NCI-H1417 (cell line): ENCODE measurements at places on chromosomes 2 and 18.

DNA sequence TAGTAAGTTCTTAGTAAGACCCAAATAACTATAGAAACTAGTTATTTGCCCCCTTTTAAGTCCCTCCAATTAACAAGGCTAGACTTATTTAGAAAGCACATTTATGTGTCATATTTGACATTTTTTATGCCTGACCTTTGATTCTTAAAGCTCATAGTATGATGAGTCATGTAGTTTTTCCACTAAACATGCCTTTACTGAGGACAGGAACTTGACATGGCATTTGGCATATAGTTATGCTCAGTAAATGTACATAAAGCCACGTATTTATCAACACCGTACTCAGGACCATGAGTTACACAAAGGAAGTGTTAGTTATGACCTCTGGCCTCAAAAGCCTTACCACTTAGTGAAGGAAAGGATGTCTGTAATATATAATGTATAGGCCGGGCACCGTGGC is 78.9 kb downstream of the GNAL start:
- no peak for DNase-seq

DNA sequence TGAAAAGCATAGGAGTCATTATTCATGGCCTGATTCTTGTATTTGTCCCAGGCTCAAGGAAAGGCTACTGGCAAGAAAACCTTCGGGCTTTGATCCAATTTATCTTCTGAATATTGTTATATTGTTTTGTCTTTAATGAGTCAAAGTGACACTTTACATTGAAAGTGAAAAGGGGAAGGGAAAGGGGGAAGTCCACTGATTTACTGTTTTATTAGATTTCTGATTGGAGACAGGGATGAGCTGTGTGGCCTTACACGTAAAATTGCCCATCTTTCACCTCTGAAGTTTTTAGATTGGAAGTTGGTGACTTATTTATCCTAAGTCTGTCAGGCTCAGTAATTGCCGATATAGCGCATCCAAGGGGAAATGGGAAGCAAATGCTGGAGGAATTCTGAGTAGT is 843.8 kb upstream of the LRRTM1 start:
- no peak for DNase-seq

DNA sequence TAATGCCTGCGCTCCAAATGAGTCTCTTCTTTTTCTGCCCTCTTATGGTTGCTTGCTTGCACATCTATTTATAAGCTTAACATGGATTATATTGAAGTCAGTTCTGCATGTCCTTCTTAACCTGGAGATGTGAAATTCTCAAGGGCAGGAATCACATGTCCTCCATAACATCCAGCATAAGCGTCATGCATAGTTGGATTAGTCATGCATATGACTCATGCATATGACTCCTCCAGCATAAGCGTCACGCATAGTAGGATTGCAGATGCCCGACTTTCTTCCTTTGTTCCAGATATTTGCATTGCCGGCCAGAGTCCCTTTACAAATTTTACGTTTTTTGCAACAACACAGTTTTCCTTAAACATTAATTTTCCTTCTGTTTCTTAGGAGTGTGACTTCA is 308.6 kb downstream of the TGIF1 start:
- no peak for DNase-seq

DNA sequence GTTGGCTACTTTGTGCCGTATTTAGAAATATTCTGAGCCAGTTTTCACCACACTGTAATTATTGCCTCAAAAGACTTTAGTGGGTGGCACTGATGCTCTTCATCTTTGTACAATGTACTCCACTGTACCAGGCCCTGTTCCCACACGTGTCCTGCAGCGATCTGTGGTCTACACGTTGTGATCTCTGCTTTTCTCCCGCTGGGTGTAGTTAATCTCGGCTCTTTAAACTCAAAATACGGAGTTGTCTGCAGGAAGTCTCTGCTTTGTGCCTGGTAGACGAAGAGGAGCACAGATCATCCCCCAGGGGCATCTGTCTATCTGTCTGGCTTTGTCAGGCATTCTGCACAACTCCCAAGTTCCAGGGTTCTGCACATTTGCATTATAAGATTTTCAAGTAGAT is 12.1 kb upstream of the GREB1 start:
- no peak for DNase-seq

DNA sequence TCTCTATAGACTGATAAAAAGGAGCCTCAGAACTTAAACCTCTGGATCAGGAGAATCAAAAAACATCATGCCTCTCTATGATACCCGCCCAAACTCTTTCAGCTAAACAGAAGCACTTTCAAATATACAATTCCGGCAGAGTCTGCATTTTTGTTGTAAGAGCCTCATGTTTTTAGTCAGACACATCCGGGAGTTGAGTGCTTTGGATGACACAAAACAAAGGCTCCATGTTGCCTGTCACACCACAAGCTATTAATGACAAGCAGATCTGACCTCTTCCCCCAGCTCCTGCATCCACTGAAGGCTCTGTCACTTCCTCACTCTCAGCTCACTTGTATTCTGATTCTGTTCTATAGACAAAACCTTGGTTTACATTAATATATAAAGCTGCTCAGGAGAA is 33.2 kb downstream of the SLC38A11 start:
- DNase-seq = no peak

- DNase-seq = no peak
These were observed 164.6 kb downstream of the RTP5 start for GRCh38 chr2:242034138-242034537.

DNA sequence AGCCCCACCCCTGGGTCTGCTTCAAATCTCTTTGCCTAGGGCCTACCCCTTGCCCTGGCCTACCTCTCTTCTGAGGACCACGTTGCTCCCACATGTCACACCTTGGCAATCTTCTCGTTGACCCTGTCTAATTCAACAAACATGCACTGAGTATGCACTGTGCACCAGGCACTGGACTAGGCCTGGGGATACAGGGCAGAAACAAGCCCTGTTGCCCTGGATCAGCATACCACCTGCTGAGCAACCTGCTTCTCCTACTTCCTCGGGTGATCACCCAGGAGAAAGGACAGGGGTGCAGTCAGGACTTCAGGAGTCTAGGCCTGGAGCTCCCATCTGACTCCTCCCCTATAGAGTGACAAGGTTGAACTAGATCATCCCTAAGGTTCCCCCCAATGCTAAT is 9.7 kb downstream of the WNT10A start:
- DNase-seq = no peak

- DNase-seq = no peak
These were observed 52.8 kb downstream of the RPL37A start for GRCh38 chr2:216551234-216552068.

GRCh38 chr18:58777471-58777870 is 87.2 kb upstream of the ZNF532 start:
- DNase-seq = no peak

DNA sequence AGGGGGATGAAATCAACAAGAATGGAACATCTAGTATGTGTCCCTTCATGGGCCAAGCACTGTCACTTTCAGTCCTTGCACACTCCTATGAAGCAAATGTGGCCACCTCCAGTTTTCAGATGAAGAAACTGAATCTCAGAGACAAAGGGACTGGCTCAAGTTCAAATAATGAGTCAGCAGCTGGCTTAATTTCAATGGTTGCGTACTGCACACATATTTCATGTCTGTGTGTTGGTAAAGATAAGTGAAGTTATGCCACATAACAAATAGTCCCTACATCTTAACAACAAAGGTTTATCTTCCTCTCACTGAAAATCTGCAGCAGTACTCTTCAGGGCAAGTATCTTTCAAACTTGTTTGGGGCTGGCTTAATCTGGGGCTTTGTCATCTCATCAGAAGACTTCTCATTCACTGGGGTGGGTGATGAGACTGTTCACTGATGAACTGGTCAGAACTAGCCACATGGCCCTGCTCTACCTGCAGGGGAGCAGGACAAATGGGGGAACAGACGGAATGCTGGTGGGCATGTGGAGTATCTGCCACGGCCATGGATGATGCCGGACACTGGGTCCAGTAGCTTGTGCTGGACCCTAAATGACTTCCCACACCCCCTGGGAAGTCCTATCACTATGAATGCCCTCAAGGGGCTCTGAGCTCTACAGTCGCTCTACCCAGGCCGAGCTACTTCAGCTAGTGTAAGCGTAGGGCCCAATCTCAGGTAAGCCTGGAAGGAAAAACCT is 263.2 kb downstream of the CYP26B1 start:
- DNase-seq = no peak

GRCh38 chr2:59888015-59888414 is 665.4 kb downstream of the BCL11A start:
- DNase-seq = peak; percentile 34

DNA sequence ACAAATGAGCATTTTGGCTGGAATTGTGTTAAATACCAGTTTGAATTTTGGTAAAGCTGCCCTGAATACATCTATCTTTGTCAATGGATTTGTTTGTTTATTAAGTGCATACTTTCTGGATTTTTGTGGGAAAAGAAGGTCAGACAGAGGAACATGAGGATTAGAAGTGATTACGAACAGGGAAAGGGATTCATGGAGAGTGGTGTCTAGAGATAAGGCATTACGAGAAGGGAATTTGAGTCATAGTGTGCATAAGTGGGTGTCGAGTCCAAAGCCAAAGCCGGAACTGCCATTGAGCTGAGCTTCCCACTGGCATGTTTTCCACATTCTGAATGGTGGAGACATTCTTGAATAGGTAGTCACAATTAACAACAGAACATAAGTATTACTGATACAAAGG is 68.9 kb upstream of the EFEMP1 start:
- no peak for DNase-seq

DNA sequence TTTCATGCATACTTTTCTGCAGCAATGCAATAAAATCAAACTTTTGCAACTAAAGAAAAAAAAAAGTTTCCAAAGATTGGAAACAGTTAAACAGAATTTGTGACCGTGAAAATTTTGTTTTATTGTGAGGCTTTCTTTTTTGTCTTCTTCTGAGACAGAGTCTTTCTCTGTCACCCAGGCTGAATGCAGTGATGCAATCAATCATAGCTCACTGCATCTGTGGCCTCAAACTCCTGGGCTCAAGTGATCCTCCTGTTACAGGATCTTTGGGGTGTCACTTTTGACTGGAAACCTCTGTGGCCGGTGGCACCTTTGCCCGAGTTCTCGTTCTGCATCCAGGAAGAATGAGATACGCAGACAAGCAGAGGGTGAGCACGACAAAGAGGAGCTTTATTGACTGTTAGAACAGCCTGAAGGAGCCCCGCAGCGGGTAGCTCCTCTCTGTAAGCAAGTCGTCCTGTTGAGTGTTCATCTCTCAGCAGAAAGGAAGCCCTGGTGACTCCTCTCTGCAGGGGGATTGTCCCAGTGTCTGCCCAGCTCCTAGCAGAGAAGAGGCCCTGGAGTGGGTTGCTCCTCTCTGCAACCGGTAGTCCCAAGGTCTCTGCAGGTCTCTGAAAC is 16.9 kb upstream of the ILKAP start:
- DNase-seq = no peak

DNA sequence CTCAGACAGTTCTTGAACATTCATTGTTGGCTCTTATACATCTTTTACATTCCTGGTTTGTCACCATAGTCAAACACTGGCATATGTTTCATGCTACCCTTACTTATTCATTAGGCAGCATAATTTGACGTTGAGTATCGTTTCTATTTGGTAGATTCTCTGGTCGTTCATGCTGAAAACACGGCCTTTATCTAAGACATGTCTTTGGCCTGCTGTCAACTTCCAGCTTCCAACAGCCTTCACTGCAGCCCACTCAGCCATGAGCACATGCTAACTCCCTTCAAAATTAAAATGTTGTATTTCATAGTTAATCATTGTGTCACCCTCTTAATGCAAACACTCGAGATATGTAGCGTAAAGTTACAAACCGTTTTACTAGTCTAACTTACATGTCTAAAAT is 493.0 kb upstream of the NRP2 start:
- DNase-seq = no peak

DNA sequence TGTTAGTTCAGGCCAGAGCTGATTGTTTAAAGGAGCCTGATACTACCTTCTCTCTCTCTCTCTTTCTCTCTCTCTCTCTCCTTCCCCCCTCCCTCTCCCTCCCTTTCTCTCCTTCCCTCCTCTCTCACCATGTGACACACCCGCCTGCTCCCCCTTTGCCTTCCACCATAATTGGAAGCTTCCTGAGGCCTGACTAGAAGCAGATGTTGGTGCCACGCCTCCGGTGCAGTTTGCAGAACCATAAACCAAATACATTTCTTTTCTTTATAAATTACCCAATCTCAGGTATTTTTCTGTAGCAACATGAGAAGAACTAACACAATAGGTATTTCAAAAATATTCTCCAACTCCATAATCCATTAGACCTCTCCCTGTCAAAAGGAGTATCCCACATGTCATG is 62.4 kb downstream of the ANKRD62 start:
- no peak for DNase-seq

DNA sequence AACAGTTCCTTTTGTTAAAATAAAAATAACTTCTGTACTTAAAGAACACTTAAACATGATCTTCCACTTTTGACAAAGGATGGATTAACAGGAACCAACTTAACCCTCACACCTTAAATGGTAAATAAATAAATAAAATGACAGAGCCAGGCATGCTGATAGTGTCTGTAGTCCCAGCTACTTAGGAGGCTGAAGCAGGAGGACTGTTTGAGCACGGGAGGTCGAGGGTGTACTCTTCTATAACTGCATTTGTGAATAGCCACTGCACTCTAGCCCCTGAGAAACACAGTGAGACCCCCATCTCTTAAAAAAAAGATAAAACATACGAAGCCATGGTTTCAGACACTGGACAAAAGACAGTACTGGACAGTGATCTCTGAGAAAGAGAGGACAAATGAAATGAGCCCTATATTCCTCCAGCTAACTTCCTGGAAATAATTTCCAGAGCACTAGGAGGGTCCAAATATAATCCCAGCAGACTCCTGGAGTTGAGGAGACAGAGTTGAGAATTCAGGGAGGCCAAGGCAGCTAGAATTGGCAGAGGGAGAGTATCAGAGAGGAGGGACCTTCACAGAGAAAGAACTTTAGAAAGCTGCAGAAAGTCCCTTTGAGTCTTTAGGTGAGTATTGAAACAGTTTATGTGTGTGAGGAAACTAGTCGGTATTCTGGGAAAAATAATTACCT is 17.4 kb downstream of the PPP4R1 start:
- no peak for DNase-seq

- no peak for DNase-seq
These were observed 24.6 kb upstream of the LBH start for GRCh38 chr2:30206461-30207430.

GRCh38 chr2:113172721-113173541 is 840 bp upstream of the PSD4 start:
- DNase-seq = no peak
